ENCODE measurements at places on chromosomes 4 and X. TPM values are rescaled to one million over a fixed set of nuclear protein-coding genes. Genes with fewer than 3 reads are reported as not detected.

The CACNA1F gene
- 0.32 TPM for total RNA-seq

The UGT2B10 gene
- not detected for total RNA-seq

The CD99 gene
- 244 TPM for total RNA-seq

DNA sequence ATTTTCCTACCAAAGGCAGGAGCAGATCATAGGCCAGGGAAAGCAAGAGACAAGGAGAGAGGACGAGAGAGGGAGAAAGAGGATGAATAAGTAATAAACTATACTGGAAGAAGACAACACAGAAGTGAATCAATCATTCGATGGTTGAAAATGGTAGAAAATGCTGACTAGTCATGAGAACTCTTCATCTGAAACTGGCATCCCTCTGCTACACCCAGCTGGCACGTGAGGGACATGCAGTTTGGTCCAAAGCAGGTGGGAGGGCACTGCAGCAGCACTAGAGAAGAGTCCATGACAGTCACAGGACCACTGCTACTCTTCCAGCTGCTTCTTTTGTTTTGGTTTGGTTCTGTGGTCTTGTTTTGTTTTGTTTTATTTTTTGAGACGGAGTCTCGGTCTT, 74.1 kb downstream of the AFAP1 start:
- H3K27me3 ChIP-seq = no peaks in the 10 kb centered on the region
- H3K27ac ChIP-seq = no peak overlapping the region
- peaks cover 49% of the 10 kb centered on the region for H3K36me3 ChIP-seq
- H3K4me3 ChIP-seq = no peak overlapping the region
- no peak for DNase-seq
- peaks cover 19% of the 10 kb centered on the region for H3K4me1 ChIP-seq

GRCh38 chr4:24770032-24770584, 25.3 kb upstream of the SOD3 start:
- H3K4me3 ChIP-seq = no peak overlapping the region
- H3K27me3 ChIP-seq = no peaks in the 10 kb centered on the region
- H3K4me1 ChIP-seq = peaks cover 3% of the 10 kb centered on the region
- DNase-seq = no peak
- H3K27ac ChIP-seq = no peak overlapping the region
- no peaks in the 10 kb centered on the region for H3K36me3 ChIP-seq

GRCh38 chr4:78645853-78646757, 94.5 kb downstream of the ANXA3 start:
- H3K4me3 ChIP-seq = no peak overlapping the region
- no peaks in the 10 kb centered on the region for H3K27me3 ChIP-seq
- H3K36me3 ChIP-seq = no peaks in the 10 kb centered on the region
- peaks cover 48% of the 10 kb centered on the region for H3K4me1 ChIP-seq
- no peak for DNase-seq
- peak overlapping the region; percentile 96 for H3K27ac ChIP-seq

DNA sequence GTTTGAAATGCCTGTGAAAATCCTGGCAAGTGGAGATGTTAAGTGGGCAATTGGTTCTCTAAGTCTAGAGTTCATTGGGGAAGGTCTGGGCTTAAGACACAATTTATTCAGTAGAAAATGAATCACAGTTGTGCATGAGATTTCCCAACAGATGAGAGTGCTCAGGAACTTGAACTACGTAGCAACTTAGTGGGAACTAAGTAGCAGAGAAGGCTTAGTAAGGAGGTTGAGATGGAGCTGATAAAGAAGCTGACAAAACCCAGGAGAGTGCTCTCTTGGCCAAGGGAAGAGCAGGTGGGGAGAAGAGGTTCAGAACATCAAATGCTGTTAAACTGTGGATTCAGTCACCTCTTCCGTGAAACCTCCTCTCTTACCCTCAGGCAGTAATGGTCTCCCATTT, 33.0 kb downstream of the AFF1 start:
- H3K36me3 ChIP-seq = no peaks in the 10 kb centered on the region
- no peak for DNase-seq
- H3K27ac ChIP-seq = no peak overlapping the region
- peaks cover 10% of the 10 kb centered on the region for H3K4me1 ChIP-seq
- H3K27me3 ChIP-seq = no peaks in the 10 kb centered on the region
- no peak overlapping the region for H3K4me3 ChIP-seq
